ENCODE measurements at places on chromosomes 11 and 22.
A peak's percentile ranks its signal among the peaks of the same experiment; 100 is the strongest.

DNA sequence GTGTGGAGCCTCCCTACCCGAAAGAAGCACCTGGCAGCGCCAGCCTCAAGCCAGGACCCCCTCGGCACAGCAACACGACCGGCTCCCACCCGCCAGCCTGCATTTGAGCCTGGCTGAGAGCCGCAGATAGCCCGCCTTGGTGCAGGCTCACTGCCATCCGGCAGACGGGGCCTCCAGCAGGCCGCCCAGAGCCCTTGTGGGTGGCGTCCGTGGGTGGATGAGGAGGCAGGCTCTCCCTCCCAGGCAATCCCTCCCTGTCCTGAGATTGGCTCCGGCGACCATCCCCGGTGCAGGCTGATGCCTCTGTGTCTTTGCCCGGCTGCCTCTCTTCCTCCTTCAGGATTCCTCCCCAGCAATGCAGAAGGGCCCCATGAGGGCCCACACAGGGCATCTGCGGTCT is 1527.9 kb downstream of the BRD1 start:
- no peak for DNase-seq

DNA sequence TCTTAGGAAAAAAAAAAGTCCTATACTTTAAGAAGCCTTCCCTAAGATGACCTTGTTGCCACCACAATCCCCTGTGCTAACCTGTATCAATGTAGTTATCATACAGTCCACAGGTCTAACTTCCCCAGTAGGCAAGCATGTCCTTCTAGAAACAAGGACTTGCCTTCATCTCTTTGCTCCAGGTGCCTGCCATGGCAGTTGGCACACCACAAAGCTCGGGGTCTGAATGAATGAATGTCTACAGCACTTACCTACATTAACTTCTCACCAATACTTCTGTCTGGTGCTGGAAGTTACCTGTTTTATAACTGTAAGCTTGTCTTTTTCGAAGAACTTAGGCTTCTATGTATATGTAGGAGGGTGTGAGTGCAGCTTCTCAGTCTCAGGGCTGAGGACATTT is 23.4 kb downstream of the CLPB start:
- no peak for DNase-seq

DNA sequence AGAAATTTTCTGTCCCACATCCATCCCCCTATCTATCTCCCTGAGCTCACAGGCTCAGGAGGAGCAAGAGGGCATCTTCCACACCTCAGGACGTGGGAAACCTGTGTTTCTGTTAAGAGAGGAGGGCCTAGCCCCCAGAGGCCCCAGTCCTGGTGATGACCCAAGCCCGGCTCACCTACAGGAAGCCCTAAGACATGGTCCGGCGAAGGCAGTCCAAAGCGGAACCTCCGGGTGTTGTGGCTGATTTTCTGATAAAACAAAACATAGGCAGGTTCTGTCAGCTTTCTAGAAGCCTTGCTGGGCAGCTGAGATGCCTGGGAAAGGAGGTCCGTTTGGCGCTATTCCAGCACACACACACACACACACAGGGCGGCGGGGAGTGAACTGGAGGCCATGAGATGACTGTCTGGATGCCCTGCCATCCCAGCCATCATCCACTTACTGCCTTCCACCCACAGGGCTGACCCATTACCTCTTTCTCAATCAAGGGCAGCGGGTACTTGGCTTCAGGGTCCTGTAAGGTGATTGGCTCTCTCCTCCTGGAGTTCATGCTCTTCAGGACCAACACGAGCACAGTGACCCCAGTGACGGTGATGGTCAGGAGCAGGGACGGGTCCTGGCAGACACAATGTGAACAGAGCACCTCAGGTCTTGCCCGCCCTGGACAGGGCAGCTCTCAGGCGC is 882 bp downstream of the CYB5R2 start:
- no peak for DNase-seq

DNA sequence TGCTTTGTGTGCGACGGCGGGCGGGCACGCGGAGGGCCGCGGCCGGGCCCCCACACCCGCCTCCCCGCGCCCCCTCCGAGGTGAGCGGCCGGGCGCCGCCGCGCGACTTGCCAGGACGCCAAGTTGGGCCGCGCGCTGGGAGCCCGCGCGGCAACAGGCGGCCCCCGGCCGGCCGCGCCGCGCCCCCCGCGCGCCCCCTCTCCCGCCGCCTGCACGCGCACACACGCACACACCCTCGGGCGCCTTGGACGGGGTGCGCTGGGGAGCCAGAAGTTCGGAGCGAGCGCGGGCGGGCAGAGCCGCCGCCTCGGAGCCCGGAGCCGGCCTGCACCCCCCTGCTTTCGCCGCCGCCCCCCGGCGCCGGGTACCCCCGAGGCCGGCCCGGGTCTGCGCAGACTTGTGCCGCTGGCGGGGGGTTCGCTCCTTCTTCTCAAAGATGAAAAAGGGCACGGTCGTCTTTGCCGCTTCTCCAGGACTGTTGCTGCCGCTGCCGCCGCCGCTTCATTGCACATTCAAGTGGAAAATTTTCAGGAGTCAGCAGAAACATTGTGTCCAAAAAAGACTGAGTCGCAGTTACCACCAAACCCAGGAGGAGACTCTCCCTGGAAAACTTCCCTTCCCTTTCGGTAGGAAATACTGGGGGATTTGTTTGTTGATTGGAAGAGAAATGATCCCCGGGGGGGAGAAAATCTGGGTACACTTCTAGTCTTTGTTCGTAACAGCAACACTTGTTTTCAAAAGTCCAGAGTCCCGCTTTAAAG is 895 bp downstream of the TEAD1 start:
- no peak for DNase-seq

GRCh38 chr11:134632347-134633119 is 220.5 kb upstream of the B3GAT1 start:
- DNase-seq: no peak

- no peak for DNase-seq
Measured at GRCh38 chr22:37654563-37655251, 3.8 kb upstream of the PDXP start.

DNA sequence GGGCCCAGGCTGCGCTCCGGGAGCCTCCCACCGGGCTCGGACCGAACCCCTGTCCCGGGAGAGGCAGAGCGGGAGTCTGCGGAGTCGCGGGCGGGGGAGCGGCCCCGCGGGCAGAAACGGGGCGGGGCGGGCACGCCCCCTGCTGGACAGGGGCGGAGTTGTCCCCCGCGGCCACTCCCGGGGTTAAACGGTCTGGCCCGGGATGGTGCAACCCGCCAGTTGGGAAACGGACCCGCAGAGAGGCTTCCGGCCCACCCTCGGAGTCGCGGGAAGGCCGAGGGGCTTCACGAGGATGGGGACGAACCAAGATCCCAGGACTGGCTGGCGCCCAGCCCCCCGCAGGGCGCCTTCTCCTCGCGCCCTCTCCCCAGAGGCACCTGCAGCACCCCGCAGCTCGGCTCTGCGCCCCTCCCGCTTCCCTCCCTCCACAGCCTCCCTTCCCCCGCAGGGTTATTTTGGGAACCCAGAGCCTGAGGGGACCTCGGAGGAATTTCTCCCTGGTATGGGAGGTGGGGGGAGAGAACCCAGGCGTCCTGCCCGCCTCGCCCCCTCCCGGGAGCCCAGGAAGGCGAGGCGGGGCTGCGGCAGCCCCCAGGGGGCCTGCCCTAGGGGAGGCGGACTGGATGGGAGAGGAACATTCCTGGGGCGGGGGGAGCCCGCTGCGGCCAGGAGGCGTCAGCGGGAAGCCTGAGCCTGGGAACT is 902 bp downstream of the RASGRP2 start:
- DNase-seq: peak; percentile 69

DNA sequence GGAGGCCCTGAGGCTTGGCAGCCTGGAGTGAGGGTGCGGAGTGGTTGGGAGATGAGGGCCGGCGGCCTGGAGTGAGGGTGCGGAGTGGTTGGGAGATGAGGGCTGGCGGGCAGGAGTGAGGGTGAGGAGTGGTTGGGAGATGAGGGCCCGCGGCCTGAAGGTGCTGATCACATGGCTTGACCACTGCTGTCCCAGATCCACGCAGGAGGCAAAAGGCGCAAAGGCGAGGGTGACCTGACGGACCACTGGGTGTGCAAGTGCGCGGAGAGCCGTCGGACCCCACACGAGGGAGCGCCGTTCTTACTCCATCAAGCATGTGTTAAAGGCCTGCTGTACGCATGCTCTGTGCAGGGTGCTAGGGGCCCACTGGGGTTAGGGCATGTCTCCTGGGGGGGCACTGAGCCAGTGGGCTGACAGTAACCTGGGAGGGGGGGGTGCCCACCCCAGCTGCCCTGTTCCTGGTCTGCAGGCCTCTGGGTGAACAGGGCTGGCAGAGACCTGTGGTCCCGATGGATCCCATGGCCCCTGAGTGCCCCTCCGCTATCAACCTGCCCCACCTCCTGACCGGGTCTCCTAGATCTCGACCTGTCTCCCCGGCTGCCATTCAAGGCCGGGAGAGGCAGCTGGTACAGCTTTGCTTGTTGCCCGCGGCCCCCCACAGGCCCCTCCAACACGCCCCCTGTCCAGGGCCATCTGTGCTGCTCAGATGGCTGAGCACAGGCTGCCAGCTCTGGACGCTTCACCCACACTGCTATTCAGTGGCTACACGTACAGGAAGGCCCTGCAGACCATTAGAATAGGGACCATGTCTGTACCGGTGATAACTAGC is 21.1 kb downstream of the MRGPRD start:
- no peak for DNase-seq

DNA sequence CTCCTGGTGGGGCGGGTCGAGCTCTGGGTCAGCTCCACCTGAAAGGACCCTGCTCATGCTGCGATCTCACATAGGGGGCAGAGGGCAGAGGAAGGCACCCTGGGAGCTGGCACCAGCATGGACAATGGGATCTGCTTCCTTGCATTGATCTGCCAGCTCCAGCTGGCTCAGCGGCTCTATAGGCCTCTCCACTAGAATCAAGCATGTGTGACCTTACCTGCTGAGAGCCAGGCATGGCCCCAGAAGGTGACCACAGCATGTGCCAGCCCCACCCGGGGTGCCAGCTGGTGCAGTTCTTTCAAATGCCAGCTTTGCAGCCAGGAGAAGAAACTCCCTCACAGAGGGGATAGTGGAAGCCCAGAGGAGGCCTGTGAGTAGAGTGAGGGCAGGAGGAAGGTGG is 22.0 kb upstream of the KLHL35 start:
- DNase-seq: no peak

- no peak for DNase-seq
Measured at GRCh38 chr22:27507935-27508526, 293.5 kb downstream of the MN1 start.

DNA sequence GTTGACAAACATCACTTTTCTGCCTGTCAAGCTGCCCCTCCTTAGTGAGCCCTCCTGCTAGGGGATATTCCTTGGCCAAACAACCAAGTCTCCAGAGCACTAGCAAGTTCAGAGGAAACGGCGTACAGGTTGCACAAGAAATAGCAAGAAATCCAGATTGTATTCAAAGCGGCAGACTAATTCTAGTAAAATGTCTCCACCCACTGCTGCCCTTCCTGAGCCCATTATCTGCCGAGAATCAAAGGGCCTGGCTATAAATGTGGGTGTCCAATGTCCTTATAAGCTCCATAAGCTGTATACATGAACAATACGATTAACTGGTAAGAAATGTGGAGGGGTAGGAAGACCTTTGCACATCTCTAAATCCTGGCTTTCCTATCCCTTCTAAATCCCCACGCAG is 44.0 kb upstream of the AKIP1 start:
- DNase-seq: no peak

- no peak for DNase-seq
Measured at GRCh38 chr11:98771791-98772190, 249.0 kb upstream of the CNTN5 start.

DNA sequence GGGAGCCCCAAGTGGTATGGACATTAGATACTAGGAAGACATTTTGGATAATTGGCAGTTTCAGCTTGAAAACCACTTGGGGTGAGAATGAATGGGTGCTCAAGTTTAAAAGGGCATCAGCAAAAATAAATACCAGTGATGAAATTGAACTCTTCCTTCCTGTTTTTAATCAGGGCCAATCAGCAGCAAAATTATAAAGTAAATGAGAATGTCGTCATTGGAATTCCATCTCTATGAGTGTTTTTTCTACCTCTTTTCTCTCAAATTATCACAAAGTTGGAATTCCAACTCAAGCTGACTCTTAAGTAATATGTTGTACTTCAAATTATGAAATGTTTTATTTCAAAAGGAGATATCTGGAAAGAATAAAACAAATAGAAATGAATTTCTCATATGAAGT is 730.6 kb downstream of the METTL15 start:
- DNase-seq: no peak

GRCh38 chr11:27679136-27680015 is 20.9 kb downstream of the BDNF start:
- DNase-seq: no peak

- no peak for DNase-seq
Measured at GRCh38 chr11:29780756-29781155, 236.1 kb downstream of the KCNA4 start.

GRCh38 chr11:44456544-44457300 is 108.7 kb upstream of the CD82 start:
- DNase-seq: no peak

GRCh38 chr22:39428597-39429071 is 28.2 kb upstream of the MGAT3 start:
- DNase-seq: no peak

DNA sequence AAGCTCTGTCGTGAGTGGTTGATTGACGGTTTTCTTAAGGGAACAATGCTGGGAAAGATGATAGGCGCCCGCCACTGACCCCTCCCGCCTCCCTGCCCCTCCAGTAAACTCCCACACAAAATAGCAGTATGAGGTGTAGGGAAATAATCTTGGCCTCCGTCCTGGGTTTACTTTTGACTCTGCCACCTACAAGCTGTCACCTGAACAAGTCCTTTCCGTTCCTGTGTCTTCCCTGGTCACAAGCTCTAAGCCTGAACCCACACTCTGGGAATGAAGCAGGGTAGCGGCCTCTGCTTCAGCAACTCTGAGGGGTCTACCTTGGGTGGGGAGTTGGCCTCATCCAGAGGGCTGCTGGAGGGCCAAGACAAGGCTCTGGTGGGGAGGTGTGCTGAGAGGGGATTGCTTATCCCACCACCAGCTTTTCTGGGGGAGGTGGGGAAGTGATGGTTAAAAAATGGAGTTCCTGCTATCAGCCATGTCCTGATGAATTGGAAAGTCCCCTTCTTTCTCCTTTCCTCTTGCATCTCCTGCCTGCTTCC is 87.8 kb downstream of the CEP164 start:
- DNase-seq: no peak

DNA sequence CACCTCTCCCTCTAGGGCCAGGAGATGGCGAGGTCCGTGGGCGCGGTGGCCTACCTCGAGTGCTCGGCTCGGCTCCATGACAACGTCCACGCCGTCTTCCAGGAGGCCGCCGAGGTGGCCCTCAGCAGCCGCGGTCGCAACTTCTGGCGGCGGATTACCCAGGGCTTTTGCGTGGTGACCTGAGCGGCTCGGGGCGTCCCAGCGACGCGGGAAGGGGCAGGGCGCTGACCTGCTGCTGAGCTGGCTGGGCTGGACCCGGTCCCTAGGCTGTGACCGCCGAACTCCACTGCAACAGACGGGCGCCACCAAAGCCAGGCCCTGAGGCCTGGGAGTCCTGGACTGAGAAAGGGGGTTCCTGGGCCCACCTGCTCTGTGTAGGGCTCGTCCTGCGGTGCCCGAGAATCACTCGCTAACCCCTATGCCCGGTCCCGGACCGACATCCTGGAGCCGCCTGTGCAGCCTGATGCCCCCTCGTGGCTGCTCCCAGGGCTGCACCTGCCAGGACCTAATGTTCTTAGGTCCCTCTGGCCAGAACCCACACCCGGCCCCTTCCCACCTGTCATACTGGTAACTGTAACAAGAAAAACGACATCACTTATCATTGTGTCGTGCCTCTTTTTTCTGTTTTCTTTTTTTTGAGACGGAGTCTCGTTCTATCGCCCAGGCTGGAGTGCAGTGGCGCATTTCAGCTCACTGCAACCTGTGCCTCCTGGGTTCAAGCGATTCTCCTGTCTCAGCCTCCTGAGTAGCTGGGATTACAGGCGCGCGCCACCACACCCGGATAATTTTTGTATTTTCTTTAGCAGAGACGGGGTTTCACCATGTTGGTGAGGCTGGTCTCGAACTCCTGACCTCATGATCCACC is 15.0 kb downstream of the RHOD start:
- peak; percentile 76 for DNase-seq

GRCh38 chr11:14384338-14384737 is 25.4 kb upstream of the RRAS2 start:
- DNase-seq: no peak
